Astrocyte of the spinal cord (primary cell): ENCODE measurements at places on chromosomes 5 and 9.

DNA sequence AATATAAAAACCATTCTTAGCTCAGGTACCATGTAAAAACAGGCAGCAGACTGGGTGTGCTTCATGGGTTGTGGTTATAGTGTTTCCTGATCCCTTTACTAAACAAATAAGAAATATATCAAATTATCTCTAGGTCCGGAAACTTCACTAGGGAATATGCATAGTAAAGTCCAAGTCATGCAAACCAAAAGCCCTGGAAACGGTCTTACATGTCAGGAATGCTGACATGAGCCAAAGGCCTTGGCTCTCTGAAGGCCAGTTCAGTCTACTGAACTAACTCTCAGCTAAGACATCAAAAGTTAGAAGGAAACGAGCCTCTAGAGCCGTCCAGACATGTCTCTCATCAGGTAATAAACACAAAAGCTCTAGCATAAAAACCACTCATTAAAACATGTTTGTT lies 778.9 kb upstream of the ZNF608 start:
- DNase-seq = no peak

GRCh38 chr9:85172001-85172978 lies 502.8 kb downstream of the NTRK2 start:
- DNase-seq = peak; percentile 1

DNA sequence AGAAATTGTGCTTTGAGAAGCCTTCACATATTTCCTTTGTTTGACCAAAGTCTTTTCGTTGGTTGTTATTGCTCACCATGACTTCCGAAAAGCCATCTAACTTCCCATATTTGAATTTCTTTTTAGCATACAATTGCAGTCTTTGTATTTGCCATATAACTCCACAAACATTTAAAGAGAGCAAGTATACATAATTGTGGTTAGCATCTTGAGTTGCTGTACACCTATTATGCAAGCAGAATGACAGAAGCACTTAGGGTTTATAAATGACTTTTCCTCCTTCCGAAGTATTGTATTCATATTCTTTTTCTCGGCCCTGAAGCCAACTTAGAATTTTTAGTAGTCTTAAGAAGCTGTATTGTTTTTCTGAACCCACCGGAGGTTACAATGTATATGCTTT lies 250.4 kb downstream of the RFK start:
- DNase-seq = no peak

DNA sequence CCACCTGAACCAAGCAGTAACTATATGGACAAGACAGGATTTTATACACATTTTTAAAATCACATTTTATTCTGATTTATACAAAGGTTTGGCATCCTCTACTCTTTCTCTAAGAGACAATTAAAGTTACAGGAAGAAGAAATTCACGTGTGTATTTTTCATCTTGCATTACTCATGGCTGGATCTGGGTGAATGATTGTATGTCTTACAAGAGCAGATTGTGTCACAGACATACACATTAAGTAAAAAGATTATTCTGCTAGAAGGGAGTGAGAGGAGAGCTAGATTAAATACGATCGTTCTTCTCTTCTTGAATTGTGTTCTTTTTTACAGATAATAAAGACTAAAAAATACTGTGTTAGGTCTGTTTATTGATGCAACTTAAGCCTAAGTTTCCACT lies 20.8 kb upstream of the CEP120 start:
- no peak for DNase-seq

DNA sequence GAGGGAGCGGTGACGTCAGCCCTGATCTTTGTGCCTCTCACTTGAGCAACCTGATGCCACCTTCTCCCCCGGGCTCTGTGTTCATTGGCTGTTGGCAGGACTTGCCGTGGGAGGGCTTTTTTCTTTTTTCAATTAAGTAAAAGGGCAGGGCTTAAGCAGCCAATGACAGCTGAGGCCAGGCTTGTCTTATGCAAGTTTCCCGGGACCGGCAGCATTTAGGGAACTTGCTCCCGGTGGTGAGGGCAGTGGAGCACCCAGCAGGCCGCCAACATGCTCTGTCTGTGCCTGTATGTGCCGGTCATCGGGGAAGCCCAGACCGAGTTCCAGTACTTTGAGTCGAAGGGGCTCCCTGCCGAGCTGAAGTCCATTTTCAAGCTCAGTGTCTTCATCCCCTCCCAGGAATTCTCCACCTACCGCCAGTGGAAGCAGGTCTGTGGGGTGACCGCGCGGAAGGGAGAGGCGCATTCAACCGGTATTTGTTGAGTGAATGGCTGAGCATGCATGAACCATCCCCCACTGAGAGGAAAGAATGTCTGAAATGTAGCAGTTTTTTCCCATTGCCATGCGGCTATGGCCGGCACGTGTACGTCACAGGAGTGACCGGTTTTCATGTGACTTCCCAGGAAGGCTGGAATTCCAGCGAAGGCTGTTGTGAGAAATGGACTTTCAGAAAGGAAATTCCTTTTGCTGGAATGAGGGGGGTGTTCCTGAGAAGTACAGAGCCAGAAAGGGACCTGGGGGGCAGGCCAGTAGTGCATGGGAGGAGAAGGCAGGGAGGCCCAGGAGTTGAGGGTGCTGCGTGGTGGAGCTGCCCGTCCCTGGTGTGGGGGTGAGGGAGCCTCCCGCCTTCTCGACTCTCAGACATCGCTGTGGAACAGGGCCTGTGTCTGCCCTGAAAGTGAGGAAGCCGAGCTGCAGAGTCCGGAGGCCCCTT lies 29.0 kb downstream of the PTGES2 start:
- DNase-seq = peak; percentile 98
